Endothelial cell (in vitro differentiated cells): ENCODE measurements at places on chromosomes 6 and 20.

DNA sequence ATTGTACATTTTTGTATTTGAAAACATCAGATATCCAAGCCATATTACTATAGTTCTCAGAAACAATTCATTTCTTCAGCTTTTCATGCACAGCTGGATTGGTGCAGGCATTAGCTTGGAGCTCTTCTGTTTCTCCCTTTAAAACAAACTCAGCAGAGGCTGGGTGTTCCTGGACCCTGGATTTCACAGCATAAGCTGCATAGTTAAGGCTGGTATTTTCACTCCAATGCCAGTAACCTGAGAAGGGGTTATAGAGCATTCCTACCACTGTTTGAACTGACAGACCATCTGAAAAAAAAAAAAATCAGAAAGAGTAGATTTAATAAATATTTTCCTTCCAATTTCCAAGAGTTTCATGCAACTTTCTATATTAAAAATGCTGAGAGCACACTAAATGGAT lies 20.1 kb upstream of the FAXC start:
- H3K27ac ChIP-seq: no peak overlapping the region
- DNase-seq: no peak
- peaks cover 1% of the 10 kb centered on the region for H3K27me3 ChIP-seq
- no peak overlapping the region for H3K4me3 ChIP-seq

- H3K4me3 ChIP-seq: no peak overlapping the region
- no peak overlapping the region for H3K27ac ChIP-seq
- H3K36me3 ChIP-seq: peaks cover 6% of the 10 kb centered on the region
- no peak for DNase-seq
- peaks cover 3% of the 10 kb centered on the region for H3K27me3 ChIP-seq
- H3K4me1 ChIP-seq: no peaks in the 10 kb centered on the region
Measured at GRCh38 chr6:43159599-43159998, 11.5 kb upstream of the SRF start.

DNA sequence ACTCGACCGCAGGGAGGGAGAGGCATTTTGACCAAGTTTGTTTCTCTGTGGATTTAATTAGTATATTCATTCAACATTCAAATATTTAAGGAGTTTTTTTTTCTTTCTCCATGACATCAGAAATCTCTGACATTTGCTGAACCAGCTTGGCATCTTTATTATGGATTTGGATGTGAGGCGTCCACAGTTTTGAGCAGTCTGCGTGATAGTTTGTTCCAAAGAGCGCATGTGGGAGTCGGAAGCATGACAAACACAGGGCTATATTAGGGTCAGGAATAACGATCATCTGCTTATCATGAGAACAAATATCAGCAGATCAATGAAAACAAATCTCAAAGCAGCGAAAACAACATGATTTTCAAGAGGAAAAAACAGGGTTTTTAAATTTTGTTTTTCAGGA lies 373.2 kb downstream of the CDH4 start:
- no peak for DNase-seq
- no peak overlapping the region for H3K4me3 ChIP-seq
- no peaks in the 10 kb centered on the region for H3K36me3 ChIP-seq
- no peaks in the 10 kb centered on the region for H3K4me1 ChIP-seq

DNA sequence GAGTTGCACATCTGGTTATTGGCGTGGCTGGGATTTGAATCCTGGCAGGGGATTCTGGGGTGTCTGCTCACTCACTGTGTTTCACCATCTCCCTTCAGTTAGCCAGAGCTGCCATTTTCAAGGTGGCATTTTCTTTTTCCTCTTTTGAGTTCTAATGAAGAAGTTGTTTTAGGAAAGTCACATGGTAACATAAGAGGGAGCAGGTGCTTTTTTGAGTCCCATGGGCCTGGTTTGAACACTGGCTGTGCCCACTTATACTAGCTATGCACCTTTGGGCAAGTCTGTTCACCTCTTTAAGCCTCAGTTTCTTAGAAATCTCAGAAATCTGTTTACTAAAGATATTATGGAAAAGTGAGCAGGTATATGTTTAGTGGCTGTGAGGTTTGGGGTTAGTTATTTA lies 39.6 kb downstream of the ANKS1A start:
- H3K27ac ChIP-seq: no peak overlapping the region
- H3K4me1 ChIP-seq: peaks cover 19% of the 10 kb centered on the region
- H3K36me3 ChIP-seq: no peaks in the 10 kb centered on the region
- no peak overlapping the region for H3K4me3 ChIP-seq
- no peak for DNase-seq

DNA sequence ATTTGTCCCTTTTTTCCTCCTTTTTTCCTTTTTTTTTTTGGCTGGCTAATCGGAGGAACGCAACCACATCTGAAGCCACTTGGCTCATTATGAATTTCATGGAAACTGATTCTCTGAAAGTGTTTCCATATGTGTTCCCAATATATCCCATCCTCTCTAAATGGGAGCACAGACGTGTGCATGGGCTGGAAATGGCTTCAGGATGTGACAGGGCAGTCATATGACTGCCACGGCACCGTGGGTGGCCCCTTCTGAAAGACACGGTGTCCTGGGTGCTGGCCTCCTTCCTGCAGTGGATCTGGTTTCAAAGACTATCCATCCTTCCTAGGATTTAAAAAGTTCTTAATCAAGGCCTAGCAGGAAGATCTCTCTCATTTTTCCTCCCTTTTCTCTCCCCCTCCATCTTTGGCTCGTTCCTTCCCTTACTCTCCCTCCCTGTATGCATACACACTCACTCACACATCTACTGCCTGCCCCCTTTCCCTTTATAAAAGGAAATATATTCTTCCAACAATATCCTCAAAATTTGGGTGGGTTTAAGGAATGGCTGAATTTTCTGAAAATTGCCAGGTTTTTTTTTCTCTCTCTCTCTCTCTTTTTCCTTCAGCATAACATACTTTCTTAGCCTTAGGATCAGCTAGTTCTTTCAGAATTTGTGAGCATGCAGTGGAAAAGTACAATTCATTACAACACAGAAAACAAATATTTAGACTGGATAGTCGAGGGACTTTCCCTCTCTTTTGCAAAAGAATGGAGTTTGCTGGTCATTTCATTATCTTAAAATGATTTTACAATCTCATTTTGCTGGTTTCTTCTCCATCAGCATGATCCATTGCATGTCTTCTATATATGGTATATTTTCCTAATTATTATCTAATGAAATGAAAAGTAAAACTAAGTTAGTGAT lies 161.2 kb upstream of the SUPT3H start:
- no peak overlapping the region for H3K27ac ChIP-seq
- no peaks in the 10 kb centered on the region for H3K36me3 ChIP-seq
- H3K4me3 ChIP-seq: no peak overlapping the region
- no peak for DNase-seq
- H3K27me3 ChIP-seq: no peaks in the 10 kb centered on the region
- H3K4me1 ChIP-seq: peaks cover 46% of the 10 kb centered on the region

DNA sequence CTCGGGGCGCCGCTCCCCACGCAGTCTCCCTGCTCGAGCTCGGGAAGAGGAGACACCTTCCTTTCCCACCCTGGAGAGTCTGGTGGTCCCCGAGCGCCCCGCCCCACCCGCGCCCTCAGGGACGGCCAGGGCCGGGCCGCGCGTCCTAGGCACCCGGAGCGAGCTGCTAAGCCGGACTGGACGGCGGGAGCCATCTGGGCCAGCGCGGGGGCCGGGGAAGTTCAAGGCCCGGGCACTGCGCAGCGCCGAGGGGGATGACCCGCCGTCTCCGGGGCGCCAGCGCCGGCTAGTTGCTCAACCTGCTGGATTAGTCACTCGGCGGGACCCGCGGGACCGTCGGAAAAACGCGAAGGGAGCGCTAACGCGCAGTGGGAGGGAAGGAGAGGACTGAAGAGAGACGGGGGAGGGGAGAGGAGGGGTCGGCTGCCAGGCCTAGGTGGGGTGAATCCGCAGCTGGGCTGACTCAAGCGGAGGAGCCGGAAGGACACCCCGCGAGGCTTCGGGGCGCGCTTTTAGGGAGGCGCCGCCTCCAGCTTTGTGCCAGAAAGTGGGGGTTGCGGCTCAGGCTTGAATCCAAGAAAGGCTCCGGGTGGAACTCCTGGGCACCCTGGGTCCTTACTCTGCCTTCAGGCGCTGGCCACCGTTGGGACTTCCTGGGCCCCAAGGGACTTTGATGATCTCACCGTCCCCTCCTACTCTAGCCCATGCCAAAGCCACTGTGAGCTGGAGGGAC lies 75.7 kb upstream of the FOXP4 start:
- peaks cover 8% of the 10 kb centered on the region for H3K36me3 ChIP-seq
- H3K4me1 ChIP-seq: peaks cover 21% of the 10 kb centered on the region
- no peak overlapping the region for H3K27ac ChIP-seq
- peaks cover 22% of the 10 kb centered on the region for H3K27me3 ChIP-seq
- DNase-seq: no peak

DNA sequence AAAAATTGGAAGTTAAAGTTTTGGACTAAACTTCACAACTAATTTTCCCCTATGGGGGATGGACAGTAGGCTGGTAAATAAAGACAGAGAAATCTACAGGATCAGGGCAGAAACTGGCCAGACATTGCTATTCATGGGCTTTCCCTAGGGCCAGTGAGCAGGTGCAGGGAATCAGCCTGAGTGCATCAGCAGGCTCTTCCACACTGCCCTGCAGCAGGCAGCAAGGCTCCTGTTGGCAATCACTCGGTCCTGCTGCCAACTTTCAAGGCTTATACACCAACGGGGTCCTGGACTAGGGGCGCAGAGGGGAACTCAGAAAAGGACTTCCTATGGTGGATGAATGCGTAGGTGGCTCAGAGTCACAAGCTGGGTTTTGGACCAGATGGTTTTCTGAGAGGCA lies 59.8 kb upstream of the NHSL1 start:
- no peak overlapping the region for H3K27ac ChIP-seq
- H3K27me3 ChIP-seq: peaks cover 1% of the 10 kb centered on the region
- no peaks in the 10 kb centered on the region for H3K36me3 ChIP-seq
- DNase-seq: no peak
- peaks cover 22% of the 10 kb centered on the region for H3K4me1 ChIP-seq

DNA sequence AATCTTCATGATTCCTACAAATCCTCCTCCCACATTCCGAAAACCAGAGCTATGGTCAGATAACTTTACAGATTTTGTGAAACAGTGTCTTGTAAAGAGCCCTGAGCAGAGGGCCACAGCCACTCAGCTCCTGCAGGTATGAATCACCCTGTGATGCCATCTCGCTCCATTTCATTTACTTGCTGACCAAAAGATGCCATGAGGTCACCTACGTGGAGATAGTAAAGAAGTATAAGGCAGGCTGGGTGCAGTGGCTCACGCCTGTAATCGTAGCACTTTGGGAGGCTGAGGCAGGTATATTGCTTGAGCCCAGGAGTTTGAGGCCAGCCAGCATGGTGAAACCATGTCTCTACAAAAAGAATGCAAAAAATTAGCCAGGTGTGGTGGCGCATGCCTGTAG lies 30.9 kb downstream of the STK4 start:
- peaks cover 4% of the 10 kb centered on the region for H3K4me1 ChIP-seq
- no peak overlapping the region for H3K27ac ChIP-seq
- no peak for DNase-seq
- peaks cover 3% of the 10 kb centered on the region for H3K27me3 ChIP-seq
- H3K36me3 ChIP-seq: peaks cover 30% of the 10 kb centered on the region

- no peak overlapping the region for H3K4me3 ChIP-seq
- no peak overlapping the region for H3K27ac ChIP-seq
- DNase-seq: no peak
- H3K36me3 ChIP-seq: peaks cover 5% of the 10 kb centered on the region
Measured at GRCh38 chr6:157984686-157985225, 3.1 kb downstream of the SYNJ2 start.

DNA sequence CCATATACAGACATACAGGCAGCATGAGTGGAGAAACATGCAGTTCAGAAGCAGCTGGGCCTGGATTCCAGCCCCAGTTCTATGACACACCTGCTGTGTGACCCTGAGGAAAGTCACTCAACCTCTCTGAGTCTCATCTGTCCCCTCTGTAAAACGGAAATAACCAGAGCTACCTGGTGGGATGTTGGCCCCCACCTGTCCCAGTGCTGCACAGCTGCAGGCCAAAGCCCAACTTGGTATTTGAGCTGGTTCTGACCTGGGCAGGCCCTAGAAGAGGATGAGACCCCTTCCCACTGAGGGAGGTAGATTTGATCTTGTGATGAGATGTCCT lies 55.5 kb downstream of the PPP1R16B start:
- no peak overlapping the region for H3K4me3 ChIP-seq
- no peaks in the 10 kb centered on the region for H3K36me3 ChIP-seq
- peaks cover 26% of the 10 kb centered on the region for H3K4me1 ChIP-seq
- peaks cover 2% of the 10 kb centered on the region for H3K27me3 ChIP-seq

DNA sequence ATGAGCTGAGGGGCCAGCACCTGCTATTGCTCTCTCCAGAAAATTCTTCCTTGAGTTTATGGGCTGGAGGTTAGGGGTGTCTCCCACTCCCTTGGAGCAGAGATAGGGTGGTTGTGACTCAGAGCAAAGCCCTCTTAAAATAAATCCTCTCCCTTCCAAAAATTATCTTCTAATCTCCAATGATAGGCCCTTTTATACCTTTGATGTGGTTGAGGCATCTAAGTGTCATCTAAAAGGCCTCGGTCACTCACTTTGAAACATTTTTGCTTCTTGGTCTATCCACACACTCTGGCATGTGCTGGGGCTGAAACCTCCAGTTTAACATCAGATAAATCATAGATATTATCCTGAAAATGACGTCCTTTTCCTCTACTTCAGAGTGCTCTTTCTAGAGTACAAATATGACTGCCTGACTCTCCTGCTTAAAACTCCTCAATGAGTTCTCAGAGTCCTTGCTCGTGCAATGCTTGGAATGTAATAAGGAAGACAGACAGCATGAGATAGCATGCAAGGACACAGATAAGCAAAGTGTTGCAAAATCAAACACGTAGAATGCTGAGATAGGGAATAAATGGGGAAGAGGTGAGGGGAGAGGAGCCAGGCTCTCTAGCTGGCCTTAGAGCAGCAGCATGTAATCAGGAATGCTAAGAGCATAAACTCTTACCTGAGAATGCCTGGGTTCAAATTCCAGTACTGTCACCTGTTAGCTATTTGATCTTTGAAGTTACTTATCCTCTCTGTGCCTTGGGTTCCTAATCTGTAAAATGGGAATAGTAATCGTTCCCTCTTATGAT lies 374.1 kb upstream of the CITED2 start:
- H3K4me1 ChIP-seq: no peaks in the 10 kb centered on the region
- no peak overlapping the region for H3K27ac ChIP-seq
- no peak for DNase-seq
- no peaks in the 10 kb centered on the region for H3K36me3 ChIP-seq

DNA sequence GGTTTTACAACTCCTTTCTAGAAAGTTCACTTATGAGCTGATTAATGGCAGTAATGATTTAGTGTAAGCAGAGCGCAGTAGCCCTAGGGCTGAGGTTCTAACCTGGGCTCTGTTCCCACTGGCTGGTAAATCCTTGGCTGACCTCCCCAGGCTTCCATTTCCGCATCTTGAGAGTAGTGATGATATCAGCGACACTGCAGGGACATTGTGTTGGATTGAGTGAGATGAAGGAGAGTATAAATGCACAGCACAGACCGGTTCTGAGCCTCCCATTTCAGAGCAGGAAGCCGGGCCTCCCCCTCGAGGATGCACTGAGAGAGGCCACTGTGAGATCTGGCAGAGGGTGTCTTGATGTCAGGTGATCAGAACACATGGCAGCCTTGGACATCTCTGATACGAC lies 477.2 kb upstream of the SULF2 start:
- H3K4me1 ChIP-seq: no peaks in the 10 kb centered on the region
- no peaks in the 10 kb centered on the region for H3K36me3 ChIP-seq
- H3K4me3 ChIP-seq: no peak overlapping the region
- H3K27ac ChIP-seq: no peak overlapping the region

GRCh38 chr20:18851629-18852028 lies 38.0 kb downstream of the SCP2D1 start:
- no peak overlapping the region for H3K27ac ChIP-seq
- H3K36me3 ChIP-seq: no peaks in the 10 kb centered on the region
- no peak for DNase-seq
- H3K4me1 ChIP-seq: no peaks in the 10 kb centered on the region
- no peak overlapping the region for H3K4me3 ChIP-seq
